ENCODE measurements at places on chromosomes 12 and 14.

DNA sequence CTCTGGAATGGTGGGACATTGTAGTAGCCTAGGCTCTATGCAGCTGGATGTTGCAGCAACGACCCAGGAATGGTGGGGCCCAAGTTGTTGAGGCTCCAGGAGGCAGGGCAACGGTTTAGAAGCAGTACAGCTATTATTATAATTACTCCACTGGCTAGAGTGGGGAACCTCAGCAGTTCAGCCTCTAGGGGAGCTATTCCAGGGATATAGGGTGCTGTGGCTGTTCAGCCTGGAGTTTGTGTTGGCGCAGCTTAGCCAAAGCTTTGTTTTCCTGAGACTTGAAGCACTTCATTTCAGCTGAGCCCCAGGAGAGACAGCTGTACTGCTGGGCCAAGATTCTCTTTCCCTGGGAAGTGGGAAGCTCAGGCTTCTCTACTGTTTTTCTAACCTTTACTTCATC lies 1023.0 kb upstream of the ATXN7L3B start:
- no peak for DNase-seq

GRCh38 chr12:115146453-115146852 lies 462.5 kb upstream of the TBX3 start:
- DNase-seq = no peak

DNA sequence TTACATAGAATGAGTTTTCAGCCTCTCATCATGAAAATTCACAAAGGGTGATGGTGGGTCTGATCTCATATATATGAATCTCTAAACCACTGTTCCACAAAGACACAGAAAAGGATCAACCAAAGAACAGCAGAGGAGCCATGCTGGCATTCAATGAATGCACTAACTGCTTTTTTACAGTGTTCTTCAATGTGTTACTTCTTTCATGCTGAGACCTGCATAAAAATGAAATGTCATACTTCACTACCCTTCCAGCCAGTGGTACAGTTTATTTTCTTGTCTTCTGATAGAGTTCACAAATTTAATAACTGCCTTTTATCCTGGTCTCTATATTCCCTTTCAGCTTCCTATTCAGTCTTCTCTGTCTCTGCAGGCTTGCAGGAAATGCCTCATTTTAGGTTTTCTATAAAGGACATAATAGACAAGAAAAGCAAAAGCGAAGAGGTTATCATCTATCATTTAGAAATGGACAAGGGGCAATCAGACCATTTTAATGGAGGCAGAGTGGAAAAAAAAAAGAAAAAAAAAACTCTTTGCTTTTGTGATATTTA lies 836.7 kb upstream of the FOXG1 start:
- peak; percentile 82 for DNase-seq

- DNase-seq = no peak
Observed at GRCh38 chr12:51813931-51814310, 34.6 kb downstream of the FIGNL2 start.

DNA sequence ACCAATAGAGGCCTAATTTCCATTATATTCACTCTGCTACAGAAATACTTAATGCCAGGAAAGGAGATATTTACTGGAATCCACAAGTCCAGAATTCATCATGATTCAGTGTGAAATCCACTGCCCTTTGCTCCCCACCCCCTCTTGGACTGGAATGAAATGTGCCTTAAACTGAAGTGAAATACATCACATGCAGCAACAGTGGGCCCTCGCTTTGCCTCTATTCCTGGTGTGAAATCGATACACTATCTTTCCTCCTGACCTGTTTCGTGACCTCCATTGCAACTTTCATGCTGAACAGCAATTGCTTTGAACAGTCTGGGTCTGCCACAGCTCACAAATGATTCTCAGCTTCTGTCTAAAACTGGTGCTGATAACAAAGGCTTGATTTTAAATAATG lies 100.6 kb downstream of the NPAS3 start:
- DNase-seq = peak; percentile 70

GRCh38 chr14:20583908-20584307 lies 3.9 kb downstream of the RNASE11 start:
- no peak for DNase-seq

DNA sequence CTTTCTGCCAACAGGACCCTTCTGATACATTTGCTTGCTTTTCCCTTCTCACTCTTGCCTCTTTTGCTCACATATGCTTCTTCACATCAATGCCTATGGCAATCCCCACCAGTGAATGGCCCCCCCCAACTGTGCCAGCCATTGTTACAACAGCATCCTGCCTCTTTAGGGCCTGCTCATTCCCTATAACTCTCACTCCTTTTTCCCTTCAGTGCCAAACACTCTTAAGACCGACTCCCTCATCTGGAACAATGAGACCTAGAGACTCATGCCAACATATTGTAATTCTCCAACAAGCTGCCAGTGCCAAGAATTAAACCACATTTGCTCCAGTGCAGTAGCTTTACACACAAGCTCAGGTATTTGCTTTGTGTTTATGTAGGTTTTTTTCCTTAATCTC lies 189.0 kb downstream of the SOX5 start:
- DNase-seq = no peak

DNA sequence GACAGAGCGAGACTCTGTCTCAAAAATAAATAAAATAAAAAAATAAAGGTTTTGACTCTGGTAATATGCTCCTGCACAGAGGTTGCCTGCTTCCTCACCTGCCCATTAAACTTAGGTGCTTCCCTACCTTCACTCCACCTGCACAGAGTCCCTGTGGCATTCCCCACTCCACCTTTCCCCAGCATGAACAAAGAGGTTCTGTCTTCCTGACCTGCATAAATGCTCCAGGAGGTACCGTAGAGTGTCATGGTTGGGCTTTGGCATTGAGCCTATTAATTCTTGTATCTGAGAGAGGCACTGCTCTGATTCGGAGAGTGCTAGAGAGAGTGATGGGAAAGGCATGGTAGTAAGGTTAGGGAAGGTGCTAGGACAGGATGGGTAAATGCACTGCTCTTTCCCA lies 6.3 kb downstream of the ARHGAP9 start:
- no peak for DNase-seq

- no peak for DNase-seq
Observed at GRCh38 chr12:54197431-54197909, 8.7 kb upstream of the SMUG1 start.

DNA sequence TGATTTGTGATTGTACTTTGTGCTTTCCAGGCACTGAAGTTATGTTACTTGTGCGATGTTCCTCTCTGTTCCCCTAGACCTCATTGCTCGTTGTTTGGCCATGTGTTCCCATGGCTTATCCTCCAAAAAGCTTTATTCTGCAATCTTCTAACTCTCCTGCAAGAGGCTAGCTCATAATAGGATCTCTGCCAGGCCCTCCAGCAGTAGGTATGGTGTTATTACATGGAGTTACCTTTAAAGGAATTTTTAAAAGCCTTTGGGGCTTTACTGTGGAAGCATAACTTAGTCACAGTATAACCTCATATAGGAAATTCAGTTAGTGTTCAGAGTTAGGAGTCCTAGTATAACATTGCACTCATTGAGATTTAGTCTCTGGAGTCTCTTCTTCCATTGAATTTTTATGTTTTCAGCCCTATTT lies 292.3 kb downstream of the RAD51B start:
- no peak for DNase-seq

DNA sequence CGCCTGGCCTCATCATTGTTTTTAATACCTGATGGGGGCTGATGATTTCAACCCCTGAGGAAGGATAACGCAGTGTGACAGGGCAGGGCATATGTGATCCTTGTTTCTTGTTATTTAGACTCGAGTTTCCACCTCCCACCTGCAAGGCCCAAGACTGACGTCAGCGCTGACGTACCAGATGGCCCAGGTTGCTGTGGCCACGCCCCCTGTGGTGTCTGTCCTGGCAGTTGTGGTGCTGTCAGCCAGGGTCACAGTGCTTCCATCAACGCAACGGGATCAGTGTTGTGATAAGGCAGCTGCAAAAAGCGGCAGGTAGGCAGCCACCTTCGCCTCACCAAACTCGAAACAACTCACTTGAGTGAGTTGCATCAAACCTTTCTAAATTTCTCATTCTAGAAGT lies 18.4 kb downstream of the DDX51 start:
- DNase-seq = no peak

GRCh38 chr12:67647799-67648520 lies 585 bp upstream of the DYRK2 start:
- DNase-seq = peak; percentile 72

DNA sequence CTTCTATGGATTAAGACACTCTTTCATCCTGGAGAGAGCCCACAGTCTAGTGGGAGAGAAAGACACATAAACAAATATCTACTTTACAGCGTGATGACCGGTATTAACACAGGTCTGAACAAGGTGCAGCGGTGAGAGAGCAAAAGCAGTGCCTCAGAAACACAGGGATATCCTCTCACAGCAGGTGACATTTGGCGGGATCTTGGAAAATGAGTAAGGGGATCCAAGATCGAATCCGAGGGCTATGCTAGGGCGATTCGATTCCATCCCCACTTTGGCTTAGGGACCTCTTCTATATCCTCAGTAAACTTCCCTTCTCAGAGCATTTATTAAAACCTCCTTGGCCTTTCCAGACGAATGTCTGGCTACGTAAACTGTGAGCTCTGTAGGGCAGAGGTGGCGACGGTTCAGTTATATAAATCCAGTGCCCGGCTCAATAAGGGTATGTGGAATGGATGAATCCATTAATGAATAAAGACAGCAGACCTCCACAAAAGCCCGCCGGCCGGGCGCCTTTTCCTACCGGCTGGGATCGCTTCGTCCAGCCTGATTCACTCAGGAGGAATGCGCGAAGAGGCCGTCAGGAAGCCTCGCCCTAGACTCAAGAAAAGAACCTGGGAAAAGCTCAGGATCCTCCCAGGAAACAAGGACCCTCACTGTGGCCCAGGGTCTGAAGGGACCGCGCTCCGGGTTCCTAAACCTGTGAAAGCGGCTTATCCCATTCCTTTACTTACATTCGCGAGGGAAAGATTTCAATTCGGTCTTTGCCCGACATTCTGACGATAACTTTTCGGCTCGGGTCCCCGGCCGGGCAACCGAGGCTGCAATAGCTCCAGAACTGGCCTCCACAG lies 455 bp downstream of the ATP6V1D start:
- no peak for DNase-seq

DNA sequence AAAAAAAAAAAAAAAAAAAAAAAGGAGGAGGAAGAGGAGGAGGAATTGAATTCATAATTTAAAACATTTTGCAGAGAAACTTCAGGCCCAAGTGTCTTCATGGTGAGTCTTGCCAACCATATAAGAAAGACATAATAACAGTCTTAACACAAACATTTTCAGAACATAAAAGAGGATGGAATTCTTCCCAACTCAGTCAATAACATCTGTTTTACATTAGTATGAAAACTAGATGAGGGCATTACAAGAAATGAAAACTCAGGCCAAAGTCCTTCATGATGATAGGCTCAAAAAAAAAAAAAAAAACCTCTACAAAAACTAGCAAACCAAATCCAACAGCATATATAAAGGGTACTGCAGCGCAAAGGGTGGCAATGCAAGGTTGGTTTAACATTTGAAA lies 151.6 kb downstream of the FOXA1 start:
- DNase-seq = no peak

DNA sequence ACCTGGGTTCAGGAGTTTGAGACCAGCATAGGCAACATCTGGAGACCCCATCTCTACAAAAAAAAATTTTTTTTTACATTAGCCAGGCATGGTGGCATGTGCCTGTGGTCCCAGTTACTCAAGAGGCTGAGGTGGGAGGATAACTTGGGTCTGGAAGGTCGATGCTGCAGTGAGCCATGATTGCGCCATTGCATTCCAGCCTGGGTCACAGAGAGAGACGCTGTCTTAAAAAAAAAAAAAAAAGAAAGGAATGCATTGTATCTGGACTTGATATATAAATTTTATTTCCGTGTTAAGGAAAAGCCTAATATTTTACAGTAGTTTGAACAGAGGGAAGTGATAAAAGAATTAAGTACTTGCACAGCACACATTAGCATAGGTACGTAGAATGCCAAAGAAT lies 97.2 kb downstream of the ZC3H14 start:
- DNase-seq = no peak

DNA sequence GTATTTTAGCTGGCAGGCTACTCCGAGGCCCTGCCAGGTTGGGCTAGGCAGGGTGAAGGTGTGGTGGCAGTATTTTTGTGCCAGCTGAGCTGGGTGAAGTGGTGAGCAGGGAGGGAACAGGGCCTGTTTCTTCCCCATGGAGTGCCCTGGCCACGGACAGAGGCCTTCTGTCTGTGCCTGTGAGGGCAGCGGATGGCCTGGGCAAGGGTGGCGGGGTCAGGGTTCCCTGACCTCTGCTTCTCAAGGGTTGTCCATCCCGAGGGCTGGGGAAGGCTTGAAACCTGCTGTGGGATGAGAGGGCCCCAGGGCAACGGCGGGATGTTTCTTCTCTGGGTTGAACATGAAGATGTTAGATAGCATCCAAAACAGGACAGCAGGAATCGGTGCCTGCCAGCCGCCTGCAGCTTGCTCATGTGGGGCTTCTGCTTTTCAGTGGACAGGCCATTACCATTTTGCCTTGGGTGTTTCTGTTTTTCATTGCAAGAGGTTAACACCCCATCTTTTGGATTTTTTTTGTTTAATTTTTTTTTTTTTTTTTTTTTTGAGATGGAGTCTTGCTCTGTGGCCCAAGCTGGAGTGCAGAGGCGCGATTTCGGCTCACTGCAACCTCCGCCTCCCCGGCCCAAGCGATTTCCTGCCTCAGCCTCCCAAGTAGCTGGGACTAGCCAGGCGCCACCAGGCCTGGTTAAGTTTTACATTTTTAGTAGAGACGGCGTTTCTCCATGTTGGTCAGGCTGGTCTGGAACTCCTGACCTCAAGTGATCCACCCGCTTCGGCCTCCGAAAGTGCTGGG lies 3.3 kb downstream of the MTA1 start:
- DNase-seq = no peak

DNA sequence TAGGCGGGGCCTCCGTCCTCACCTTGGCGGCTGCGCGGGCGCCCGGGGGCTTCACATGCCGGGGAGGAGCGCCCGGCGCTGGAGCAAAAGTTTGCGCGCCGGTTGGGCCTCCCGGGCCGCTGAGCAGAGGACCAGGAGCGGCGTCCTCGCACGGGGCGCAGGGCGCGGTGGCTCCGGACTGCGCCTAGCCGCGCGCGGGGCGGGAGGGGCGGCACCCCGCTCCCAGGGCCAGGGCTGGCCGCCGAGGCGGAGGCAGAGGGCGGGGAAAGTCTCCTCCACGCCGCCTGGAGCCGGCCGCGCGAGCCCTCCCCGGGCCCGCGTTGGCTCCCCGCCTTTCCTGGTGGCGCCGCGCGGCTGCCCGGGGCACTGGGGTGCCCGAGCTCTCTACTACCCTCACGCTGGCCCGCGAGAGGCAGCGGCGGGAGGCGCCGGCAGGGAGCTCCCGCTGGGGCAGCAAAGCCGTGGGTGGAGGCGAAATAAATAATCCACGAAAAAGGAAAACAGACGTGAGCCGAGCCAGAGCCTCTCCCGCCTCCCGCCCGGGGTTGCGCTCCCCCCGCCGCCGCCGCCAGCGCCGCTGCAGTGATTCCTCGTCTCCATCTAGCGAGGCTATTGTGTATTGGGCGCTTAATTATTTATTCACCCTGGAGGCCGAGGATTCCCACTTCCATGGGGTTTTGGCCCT lies 400 bp upstream of the PRIMA1 start:
- DNase-seq = peak; percentile 78
